ENCODE measurements at places on chromosomes 3 and 15.

DNA sequence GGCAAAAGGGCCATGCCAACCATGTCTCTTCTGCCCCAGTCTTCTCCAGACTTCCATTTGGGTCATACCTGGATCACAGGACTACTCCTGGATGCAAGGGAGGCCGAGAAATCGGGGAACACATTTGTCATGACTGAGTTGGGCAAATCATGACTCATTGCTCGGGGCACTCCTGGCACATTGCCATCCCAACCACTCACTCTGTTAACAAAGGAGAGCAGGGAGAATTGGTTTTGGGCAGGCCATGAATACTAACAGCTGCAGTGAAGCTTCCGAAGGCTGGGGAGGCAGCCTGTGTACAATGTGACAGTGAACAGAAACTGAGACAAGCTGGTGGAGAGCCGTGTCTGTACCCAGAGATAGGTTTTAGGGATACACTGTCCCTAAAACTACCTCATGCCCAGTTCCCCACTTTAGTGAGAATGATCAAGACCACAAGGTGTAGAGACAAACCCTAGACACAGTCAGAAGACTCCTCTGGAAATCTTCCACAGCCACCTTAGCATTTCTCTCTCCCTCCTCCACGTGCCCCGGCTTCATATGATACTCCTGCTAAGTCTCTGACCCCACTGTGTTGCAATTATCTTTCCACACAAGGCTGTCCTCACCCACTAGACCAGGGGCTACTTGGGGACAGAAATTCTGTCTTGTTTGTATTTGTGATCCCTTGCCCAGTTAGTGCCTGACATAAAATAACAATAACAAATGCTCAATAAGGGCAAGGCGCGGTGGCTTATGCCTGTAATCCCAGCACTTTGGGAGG, 10.5 kb upstream of the BUB1B start:
- peak; percentile 72 for DNase-seq

DNA sequence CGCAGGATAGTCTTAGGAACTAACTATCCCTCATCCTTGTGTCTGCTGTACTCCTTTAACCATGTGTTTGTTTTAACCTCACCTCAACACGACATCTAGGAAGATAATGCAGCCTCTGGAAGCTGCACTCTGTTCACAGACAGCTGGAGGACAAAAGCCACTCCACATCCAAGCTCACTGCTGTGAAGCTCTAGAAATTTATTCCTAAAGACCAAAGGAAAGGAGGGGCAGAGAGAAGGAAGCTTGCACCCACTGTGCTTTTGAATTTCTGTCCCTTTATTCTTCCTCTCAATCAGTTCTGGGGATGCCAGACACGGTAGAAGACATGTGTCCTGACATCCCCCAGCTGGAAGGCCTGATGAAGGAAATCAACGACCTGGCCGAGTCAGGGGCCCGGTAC, 182.9 kb upstream of the CHRM5 start:
- DNase-seq = no peak

GRCh38 chr3:61409638-61410037, 151.7 kb upstream of the PTPRG start:
- DNase-seq = no peak

- no peak for DNase-seq
Measured at GRCh38 chr3:41357271-41357670, 158.0 kb downstream of the CTNNB1 start.

DNA sequence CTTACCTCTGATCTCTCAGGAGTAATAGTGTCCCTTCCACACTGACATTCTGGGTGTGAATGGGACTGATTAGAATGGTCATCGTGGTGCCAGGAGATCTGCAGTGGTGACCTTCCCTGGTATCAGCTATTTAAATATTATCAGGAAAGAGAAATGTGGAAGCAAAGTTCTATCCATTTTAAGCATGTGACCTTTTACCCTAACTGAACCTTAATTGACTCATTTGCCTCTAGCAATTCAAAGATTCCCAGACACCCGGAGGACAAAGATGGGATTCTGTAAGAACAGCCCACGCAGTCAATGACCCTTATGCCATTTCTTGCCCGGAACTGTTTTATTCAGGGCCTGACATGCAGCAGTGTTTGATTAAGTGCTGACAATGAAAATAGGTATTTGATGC, 10.3 kb downstream of the LIPC start:
- no peak for DNase-seq

DNA sequence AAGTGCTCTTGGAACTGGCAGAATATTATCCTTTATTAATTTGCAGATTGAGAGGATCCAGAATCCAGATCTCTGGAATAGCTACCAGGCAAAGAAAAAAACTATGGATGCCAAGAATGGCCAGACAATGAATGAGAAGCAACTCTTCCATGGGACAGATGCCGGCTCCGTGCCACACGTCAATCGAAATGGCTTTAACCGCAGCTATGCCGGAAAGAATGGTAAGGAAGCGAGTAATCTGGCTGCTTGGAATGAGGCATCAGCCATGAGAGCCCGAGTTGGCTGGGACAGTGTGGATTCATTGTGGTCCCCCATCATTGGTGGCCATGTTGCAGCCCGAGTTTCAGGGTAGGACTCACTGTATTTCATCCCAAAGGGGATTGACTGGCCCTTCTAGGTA, 47.1 kb downstream of the PARP14 start:
- no peak for DNase-seq
